Activated CD4-positive, alpha-beta T cell treated with anti-CD3 and anti-CD28 coated beads, Interleukin-2, amount 10 ng/mL, durations not matched to agents 7 days and 5 days (primary cell): ENCODE measurements at places on chromosomes 4 and X. TPM values are rescaled to one million over a fixed set of nuclear protein-coding genes. Genes with fewer than 3 reads are reported as not detected.

Gene VEGFD
- not detected for total RNA-seq

Gene GPR50
- total RNA-seq, result not detected

DNA sequence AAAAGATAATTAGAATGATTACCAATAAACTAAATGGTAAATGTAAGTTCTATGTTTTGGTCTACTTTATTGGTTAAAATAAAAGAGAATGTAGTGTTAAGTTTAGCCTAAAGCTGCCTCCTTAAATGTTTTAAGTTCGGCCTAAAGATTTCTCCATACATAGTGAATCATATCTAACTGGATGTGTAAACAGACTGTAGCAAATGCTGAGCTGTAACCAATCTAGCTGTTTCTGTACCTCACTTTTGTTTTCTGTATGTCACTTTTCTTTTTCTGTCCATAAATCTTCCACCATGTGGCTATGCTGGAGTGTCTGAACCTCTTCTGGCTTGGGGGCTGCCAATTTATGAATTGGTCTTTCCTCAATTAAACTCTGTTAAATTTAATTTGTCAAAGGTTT, 121.2 kb downstream of the TBCK start:
- no peak overlapping the region for H3K4me3 ChIP-seq
- no peak overlapping the region for H3K27ac ChIP-seq
- H3K4me1 ChIP-seq, result no peaks in the 10 kb centered on the region
- H3K27me3 ChIP-seq, result no peaks in the 10 kb centered on the region
- H3K36me3 ChIP-seq, result peaks cover 17% of the 10 kb centered on the region

- no peaks in the 10 kb centered on the region for H3K36me3 ChIP-seq
- no peak for DNase-seq
- no peak overlapping the region for H3K27ac ChIP-seq
- H3K27me3 ChIP-seq, result no peaks in the 10 kb centered on the region
- no peaks in the 10 kb centered on the region for H3K4me1 ChIP-seq
- no peak overlapping the region for H3K4me3 ChIP-seq
Observed at GRCh38 chr4:156113138-156113765, 159.6 kb upstream of the CTSO start.

DNA sequence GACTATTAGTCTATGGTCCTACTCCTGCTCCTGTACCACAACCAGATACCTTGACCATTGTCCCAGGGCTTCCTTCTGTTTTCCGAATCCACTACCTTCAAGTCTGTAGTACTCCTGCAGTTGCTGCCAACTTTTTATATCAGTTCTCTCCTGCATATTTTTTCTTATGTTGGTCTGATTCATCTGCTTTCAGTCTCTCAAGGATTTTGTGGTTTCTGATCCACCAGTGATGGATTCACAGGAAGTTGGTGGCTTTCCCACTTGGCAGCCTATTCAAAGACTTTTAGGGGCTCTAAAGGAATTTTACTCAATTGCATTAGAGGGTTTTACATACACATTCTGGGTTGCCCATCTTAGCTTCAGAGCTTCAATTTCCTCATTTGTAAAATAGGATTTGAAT, 23.6 kb downstream of the KIF4A start:
- no peak overlapping the region for H3K27ac ChIP-seq
- no peaks in the 10 kb centered on the region for H3K4me1 ChIP-seq
- no peak overlapping the region for H3K4me3 ChIP-seq
- no peaks in the 10 kb centered on the region for H3K27me3 ChIP-seq
- DNase-seq, result no peak

Gene FRAS1
- not detected for total RNA-seq

- no peak overlapping the region for H3K4me3 ChIP-seq
- peaks cover 2% of the 10 kb centered on the region for H3K36me3 ChIP-seq
- no peak for DNase-seq
- H3K27ac ChIP-seq, result no peak overlapping the region
- no peaks in the 10 kb centered on the region for H3K27me3 ChIP-seq
Observed at GRCh38 chr4:26058537-26058936, 144.5 kb downstream of the SMIM20 start.

- H3K27ac ChIP-seq, result peak overlapping the region; percentile 68
- peaks cover 22% of the 10 kb centered on the region for H3K4me1 ChIP-seq
- H3K27me3 ChIP-seq, result peaks cover 15% of the 10 kb centered on the region
Observed at GRCh38 chrX:40013266-40014195, 84.2 kb downstream of the BCOR start.

GRCh38 chr4:47533689-47534347, 48.7 kb downstream of the ATP10D start:
- no peak for DNase-seq
- no peak overlapping the region for H3K4me3 ChIP-seq
- H3K27ac ChIP-seq, result no peak overlapping the region
- H3K4me1 ChIP-seq, result peaks cover 43% of the 10 kb centered on the region
- H3K27me3 ChIP-seq, result no peaks in the 10 kb centered on the region
- peaks cover 35% of the 10 kb centered on the region for H3K36me3 ChIP-seq

DNA sequence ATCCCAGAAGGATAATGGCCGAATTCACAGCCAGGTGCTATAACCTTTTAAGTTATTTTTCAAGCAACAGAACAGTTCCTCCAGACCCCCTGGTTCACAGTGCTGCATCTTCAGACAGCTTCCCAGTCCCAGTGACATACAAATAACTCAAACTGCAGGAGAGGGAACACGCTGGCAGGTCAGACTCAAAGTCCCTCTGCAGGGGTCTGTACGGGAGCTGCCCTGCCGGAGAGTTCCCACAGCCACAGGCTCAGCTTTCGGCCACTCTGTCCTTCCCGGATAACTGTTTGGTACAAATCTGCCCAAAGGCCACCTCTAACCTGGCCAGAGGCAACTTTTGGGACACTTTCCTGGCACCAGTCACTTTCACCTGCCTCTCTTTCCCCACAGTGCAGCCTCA, 230.2 kb downstream of the AFAP1 start:
- no peaks in the 10 kb centered on the region for H3K4me1 ChIP-seq
- H3K27me3 ChIP-seq, result no peaks in the 10 kb centered on the region
- no peak overlapping the region for H3K27ac ChIP-seq
- H3K36me3 ChIP-seq, result no peaks in the 10 kb centered on the region

GRCh38 chr4:148434075-148434773, 8.0 kb downstream of the NR3C2 start:
- H3K27ac ChIP-seq, result no peak overlapping the region
- no peaks in the 10 kb centered on the region for H3K27me3 ChIP-seq
- no peaks in the 10 kb centered on the region for H3K36me3 ChIP-seq
- no peak overlapping the region for H3K4me3 ChIP-seq
- no peak for DNase-seq

GRCh38 chrX:1609762-1610161, 5.1 kb upstream of the ASMT start:
- H3K27ac ChIP-seq, result no peak overlapping the region
- no peaks in the 10 kb centered on the region for H3K27me3 ChIP-seq
- DNase-seq, result no peak
- H3K36me3 ChIP-seq, result peaks cover 2% of the 10 kb centered on the region

Gene ZDHHC9
- total RNA-seq, result 4.1 TPM

Gene DUX4
- total RNA-seq, result not detected

GRCh38 chr4:112518675-112519074, 2.7 kb upstream of the NEUROG2 start:
- H3K4me3 ChIP-seq, result no peak overlapping the region
- no peak overlapping the region for H3K27ac ChIP-seq
- peaks cover 80% of the 10 kb centered on the region for H3K4me1 ChIP-seq
- peaks cover 9% of the 10 kb centered on the region for H3K36me3 ChIP-seq
- peaks cover 94% of the 10 kb centered on the region for H3K27me3 ChIP-seq
- no peak for DNase-seq

Gene SATL1
- not detected for total RNA-seq

DNA sequence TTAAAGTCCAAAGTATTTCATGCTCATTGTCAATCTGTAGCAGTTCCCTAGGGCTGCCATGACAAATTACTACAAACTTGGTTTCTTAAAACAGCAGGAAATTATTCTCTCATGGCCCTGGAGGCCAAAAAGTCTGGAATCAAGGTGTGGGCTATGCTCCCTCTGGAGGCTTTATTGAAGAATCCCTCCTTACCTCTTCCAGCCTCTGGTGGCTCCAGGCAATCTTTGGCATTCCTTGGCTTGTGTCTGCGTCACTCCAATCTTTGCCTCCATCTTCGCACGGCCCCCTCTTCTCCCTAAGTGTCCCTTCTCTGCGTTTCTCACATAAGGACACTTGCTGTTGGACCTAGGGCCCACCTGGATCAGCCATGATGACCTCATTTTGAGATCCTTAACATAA, 170.4 kb downstream of the SMIM20 start:
- H3K27ac ChIP-seq, result no peak overlapping the region
- DNase-seq, result no peak
- no peaks in the 10 kb centered on the region for H3K36me3 ChIP-seq
- peaks cover 61% of the 10 kb centered on the region for H3K4me1 ChIP-seq
- H3K4me3 ChIP-seq, result no peak overlapping the region
- no peaks in the 10 kb centered on the region for H3K27me3 ChIP-seq

- H3K27me3 ChIP-seq, result no peaks in the 10 kb centered on the region
- H3K27ac ChIP-seq, result no peak overlapping the region
- no peak overlapping the region for H3K4me3 ChIP-seq
Observed at GRCh38 chr4:160375772-160376452, 1273.0 kb downstream of the RAPGEF2 start.

Gene PHOX2B
- not detected for total RNA-seq

Gene CTBP1
- 223 TPM for total RNA-seq

DNA sequence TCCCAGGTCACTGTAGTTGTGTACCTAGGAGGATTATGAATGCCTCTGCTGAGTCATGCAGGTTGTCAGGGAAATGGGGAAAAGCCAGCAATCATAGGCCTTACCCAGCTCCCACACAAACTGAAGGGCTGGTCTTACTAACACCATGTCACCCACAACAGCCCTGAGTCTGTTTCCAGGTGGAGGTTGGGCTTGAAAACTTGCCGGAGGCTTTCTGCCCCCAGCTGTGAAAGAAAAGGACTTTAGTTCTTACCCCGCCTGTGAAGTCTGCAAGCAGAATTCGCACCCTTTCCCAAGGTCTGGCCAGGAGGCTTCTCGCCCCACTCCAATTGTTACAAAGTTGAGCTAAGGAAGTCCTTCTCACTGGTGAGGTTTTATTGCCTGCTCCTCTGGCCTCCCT, 143.9 kb downstream of the RPS6KA6 start:
- no peaks in the 10 kb centered on the region for H3K4me1 ChIP-seq
- H3K36me3 ChIP-seq, result no peaks in the 10 kb centered on the region
- no peak overlapping the region for H3K27ac ChIP-seq
- DNase-seq, result no peak
- no peak overlapping the region for H3K4me3 ChIP-seq
- no peaks in the 10 kb centered on the region for H3K27me3 ChIP-seq

Gene RBMX2
- total RNA-seq, result 26.8 TPM

GRCh38 chrX:134683351-134684005, 25.2 kb upstream of the PLAC1 start:
- no peak overlapping the region for H3K4me3 ChIP-seq
- no peaks in the 10 kb centered on the region for H3K4me1 ChIP-seq

- no peak overlapping the region for H3K4me3 ChIP-seq
- no peaks in the 10 kb centered on the region for H3K27me3 ChIP-seq
- H3K27ac ChIP-seq, result no peak overlapping the region
- no peaks in the 10 kb centered on the region for H3K36me3 ChIP-seq
Observed at GRCh38 chr4:186734251-186734650, 10.6 kb upstream of the FAT1 start.
